HS-5 (cell line): ENCODE measurements at places on chromosomes 4 and X.

DNA sequence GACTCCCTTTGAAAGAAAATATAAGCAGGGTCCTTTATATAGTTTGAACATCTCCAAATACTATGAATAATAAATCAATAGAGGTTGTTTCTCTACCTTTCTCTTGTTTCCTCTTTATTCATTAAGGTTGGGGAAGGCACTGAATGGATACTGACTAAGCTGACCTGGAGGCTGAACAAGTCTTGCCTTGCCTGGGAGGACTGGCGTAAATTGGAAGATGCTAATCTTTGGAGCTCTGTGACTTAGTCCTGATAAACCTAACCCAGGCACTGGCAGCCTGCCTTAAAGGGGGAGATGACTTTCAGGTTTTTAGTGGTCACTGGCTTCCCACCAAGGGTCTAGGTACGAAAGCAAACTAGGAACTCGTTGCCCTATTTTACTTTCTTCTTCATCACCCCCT, 10.5 kb downstream of the CCDC160 start:
- DNase-seq: no peak

DNA sequence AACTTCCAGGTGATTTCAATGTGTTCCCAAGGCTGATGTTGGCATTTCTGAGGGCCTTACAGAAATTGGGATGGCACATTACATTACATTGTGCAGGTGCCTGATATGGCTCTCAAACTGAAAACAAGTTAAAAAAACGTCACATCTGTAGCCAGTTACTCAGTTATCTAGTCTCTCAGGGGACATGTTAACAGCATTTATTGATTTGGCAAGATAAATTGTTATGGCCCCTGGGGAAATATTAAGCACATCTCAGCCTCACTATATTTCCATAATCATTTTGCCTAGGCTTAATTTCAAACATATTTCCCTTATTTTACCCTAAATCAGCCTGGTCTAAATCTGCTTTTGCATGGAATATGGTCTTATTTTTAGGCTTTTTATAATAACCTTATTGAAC, 290.0 kb downstream of the IL15 start:
- DNase-seq: no peak

- DNase-seq: no peak
Measured at GRCh38 chrX:48475296-48475695, 703 bp upstream of the FTSJ1 start.

DNA sequence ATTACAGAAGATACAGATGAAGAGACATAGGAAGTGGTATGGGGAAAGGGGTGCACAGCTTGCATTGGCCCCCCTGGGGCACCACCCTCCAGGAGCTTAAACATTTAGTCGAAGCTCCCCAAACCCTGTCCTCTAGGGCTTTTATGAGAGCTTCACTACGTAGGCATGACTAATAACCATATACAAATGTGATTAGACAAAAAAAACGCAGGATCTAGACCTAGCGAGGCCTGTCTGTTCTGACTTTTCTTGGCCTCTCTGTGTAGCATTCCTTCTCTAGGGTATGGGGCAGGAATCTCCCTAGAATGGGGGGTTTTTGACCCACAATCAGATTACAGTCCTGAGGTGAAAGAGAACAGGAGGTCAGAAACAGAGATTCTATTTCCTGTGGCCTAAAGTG, 293.7 kb upstream of the GALNTL6 start:
- no peak for DNase-seq

DNA sequence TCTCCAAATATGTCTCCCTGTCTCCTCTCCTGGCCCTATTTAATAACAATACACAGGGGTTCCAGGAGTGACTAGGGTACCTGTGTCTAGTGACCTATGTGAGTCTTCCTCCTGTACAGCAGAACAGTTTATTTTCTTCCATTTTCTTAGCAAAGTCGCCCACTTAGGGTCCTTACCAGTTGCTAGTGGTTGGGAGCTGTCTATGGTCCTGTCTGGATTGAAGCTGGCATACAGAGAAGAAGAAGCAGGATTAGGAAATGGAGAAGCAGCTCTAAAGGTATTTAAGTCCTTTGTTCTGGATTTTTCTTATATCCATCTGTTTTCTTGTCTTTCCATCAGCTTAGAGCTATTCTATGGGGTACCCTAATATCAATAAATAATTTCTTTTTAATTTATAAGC, 587.1 kb upstream of the CPEB2 start:
- no peak for DNase-seq

DNA sequence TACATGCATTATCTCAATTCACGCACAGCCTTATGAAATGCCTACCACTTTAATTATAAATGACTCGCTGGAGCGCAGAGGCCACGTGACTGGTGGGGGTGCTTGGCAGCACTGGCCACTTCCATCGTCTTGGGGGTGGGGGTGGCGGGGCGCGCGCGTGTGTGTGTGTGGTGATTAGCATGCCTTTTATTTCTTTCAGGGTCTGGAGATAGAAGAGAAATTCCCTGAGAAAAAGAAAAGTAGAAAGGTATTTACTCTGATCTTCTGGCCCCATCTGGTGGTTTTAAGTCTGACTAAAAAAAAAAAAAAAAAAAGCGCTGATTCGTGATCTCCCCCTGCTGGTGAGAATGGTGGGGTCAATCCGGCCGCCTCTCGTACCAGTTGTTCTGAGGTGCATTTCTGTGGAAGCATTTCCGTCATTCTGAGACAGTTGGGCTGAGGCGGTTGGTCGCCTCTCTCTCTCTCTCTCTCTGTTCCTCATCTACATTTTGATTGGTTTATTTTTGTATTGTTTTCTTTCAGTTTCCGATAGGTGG, at the start of gene CCNB3:
Gene CCNB3, plus strand, starts transcription at position 402 of the 536 bp plus-strand sequence. CDS start 80,399 bp downstream, outside the sequence.
- peak; percentile 23 for DNase-seq

DNA sequence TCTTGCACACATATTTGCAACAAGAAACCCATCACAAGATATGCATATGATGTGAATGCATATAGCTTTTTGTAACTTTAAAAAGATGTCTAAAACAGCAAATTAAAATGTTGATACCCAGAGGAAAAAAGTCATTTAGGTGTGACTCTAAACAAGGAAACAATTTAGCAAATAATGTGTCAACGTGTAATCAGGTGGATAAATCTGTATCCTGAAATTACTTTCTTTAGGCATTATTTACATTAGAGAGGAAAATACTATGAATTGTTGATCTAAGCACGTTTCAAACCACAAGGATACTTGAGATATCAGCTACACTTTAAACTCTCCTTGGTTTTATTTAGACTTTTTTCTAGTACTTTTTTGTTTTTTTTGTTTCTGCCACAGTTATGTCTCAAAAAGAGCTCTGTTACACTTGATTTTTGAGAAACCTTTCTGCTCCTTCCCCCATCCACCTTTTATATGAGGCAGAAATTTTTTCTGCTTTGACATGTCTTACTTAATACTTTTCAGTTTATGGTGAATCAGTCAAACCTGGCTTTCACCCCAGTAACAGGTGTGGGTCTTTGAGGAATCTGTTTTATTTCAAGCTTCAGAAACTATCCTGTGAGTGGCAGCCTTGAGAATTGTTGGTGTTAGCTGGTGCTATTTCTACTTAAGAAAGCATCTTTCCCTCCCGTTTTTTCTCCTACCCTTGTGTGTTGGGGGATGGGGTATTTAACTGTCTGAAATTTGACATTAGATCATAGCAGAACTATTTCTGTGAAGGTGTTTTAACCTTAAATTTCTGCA, 1.9 kb downstream of the NPNT start:
- no peak for DNase-seq

DNA sequence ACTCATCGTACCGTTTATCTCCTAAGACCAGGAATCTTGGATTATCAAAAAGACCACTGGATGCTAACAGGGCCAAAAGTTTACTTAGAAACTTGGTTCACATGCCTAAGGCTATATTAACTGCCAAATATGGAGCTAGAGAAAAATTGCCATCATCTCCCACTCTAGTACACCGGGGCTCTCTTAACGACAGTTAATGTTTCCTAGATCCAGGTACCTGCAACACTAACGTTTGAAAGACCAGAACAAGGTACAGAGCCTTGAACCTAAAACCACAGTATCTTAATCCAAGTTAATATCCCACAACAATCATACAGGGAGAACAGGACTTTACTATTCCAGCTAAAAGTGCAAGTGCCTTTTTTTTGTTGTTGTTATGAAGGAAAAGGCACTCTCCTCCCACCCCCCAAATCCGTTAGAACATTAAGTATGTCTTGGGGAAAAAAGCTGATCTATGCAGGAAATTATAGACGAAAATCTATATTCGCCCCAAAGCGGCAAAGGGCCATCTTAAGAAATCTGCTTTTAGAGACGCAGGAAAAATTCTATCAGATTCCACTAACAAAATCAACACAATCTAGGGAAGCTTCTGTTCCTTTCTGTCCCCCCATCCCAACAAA, 1.3 kb downstream of the G3BP2 start:
- DNase-seq: no peak

- DNase-seq: no peak
Measured at GRCh38 chrX:56462389-56462788, 101.0 kb upstream of the UBQLN2 start.

- DNase-seq: no peak
Measured at GRCh38 chrX:40006106-40007017, 91.4 kb downstream of the BCOR start.

- no peak for DNase-seq
Measured at GRCh38 chr4:2290974-2291704, 29.2 kb upstream of the MXD4 start.

DNA sequence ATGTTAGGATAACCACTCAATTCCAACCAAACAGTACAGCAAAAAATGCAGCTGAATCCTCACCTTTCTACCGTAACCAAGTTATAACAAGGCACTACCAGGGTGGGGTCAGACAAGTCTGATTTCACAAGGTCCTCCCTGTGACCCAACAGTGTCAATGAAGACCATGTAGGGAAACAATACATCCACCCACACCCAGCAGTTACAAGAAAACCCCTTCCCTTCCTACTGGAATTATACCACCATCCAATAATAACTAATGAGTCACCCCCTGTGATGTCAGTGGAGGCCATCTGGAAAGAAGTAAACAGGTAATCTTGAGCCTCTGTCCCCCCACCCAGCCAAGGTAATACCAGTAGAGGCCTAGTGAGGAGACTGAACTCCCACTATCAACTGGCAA, 117.6 kb downstream of the FGF16 start:
- DNase-seq: no peak

- DNase-seq: no peak
Measured at GRCh38 chr4:20615486-20616260, 84.6 kb upstream of the PACRGL start.

DNA sequence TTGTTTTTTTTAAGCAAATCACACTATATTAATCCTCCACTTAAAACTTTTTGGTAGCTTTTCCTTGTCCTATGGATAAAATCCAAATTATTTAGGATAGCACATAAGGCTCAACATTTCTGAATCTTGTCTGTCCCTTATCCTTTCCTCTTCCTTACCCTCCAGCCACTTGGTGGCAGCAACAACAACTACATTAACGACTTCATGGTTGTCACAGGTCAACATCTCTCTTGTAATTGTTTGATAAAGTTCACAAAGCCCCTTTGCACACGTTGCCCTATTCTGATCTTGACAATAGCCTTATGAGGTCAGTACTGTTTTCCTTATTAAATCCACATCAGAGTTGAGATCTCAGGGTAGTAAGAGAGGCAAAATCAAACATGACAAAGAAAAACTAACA, 269.0 kb upstream of the PABPC4L start:
- no peak for DNase-seq

- DNase-seq: no peak
Measured at GRCh38 chrX:107715331-107716117, 60.1 kb downstream of the TSC22D3 start.

DNA sequence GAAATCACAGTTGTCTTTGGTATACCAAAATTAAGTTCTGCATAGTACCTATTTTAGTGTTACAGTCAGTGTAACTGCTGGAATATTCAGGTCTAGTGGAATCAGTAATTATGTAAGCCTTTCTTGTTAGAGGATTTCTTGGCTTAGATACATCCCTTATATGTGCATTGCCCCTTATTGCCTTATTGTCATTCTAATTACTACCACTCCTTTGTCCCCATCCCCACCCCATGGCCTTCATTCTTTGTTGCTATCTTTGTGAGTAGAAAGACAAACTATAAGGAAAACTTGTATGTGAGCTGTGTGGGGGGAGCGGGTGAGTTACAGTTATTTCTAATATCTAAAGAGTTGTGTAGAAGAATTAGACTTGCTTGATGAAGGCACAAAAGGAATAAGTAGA, 36.9 kb upstream of the RPA4 start:
- no peak for DNase-seq

DNA sequence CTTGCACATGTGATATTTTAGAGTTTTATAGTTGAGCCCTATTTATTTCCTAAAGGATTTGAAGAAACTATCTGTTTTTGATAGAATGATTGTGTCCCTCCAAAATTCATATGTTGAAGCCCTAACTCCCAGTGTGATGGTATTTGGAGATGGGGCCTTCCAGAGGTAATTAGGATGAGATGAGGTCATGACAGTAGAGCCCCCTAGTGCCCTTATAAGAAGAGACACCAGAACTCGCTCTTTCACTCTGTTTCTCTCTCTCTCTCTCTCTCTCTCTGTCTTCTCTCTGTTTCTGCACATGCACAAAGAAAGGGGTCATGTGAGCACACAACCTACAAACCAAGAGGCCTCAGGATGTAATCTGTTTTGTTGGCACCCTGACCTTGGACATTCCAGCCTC, 921.9 kb upstream of the DIAPH2 start:
- DNase-seq: no peak

- DNase-seq: no peak
Measured at GRCh38 chr4:130233377-130234047, 1137.6 kb downstream of the C4orf33 start.

- DNase-seq: no peak
Measured at GRCh38 chr4:69878250-69878649, 18.3 kb upstream of the SULT1E1 start.

DNA sequence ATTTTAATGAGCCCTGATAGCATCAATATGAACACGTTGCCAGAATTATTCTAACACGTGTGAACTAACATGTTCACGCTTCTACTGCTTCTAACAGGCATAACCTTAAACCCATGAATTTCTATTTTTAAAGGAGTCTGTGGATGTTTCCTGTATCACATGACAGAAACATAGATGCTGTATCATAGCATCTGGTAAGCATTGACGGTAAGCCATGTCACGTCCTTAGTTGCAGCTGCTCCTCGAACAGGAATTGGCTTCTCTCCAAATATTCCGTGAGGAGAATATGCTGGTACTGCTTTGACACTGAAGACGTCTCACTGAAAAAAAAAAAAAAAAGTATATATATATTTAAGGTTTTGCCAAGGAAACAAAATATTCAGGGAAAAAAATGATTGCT, 105.1 kb upstream of the MXRA5 start:
- no peak for DNase-seq

- DNase-seq: no peak
Measured at GRCh38 chr4:43271946-43272345, 379.4 kb downstream of the GRXCR1 start.

DNA sequence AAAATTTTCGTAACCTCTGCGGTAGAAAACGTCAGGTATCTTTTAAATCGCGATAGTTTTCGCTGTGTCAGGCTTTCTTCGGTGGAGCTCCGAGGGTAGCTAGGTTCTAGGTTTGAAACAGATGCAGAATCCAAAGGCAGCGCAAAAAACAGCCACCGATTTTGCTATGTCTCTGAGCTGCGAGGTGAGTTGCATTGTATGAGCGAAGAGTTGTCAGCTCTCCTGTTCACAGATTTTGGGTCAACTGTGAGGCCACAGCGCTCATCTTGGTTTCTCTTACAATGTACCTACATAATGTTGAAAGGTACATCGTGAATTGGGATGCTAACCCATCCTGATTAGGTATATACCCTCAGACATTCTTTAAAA, 486 bp downstream of the CLCN3 start:
- no peak for DNase-seq

- no peak for DNase-seq
Measured at GRCh38 chr4:37388681-37389365, 144.3 kb downstream of the NWD2 start.
